Spleen (tissue), 13 donors: ENCODE measurements at places on chromosomes 16 and 17. TPM values are rescaled to one million over a fixed set of nuclear protein-coding genes. Genes with fewer than 3 reads are reported as not detected.

SCIMP gene
- 102 TPM for total RNA-seq

- no peaks in the 10 kb centered on the region for H3K36me3 ChIP-seq
- no peak for DNase-seq
- H3K27me3 ChIP-seq, result peaks cover 10% of the 10 kb centered on the region
- H3K27ac ChIP-seq, result peak overlapping the region; percentile 16
- H3K4me1 ChIP-seq, result peaks cover 71% of the 10 kb centered on the region
These were observed 29.9 kb downstream of the ACTG1 start for GRCh38 chr17:81482673-81483072.

COG7 gene
- 19.0 TPM for total RNA-seq

USP43 gene
- 0.25 TPM for total RNA-seq

DNA sequence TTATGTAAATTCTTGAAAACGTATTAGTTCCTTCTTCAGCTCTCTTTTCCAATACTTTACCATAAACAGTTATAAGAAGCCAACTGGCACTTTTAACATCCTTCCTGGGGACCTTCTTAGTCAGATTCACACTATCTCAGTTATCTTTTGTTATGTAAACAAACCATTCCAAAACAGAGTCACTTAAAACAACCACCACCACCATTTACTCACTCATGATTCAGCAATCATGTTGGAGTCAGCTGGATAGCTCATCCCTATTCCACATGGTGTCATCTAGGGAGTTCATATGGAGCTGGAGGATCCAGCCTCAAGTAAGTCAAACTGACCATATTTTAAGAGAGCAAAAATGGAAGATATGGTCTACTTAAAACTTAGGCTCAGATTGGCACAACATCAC, 240.3 kb upstream of the IRX3 start:
- no peaks in the 10 kb centered on the region for H3K4me1 ChIP-seq
- no peak overlapping the region for H3K4me3 ChIP-seq
- DNase-seq, result no peak
- no peaks in the 10 kb centered on the region for H3K27me3 ChIP-seq
- H3K27ac ChIP-seq, result no peak overlapping the region
- H3K36me3 ChIP-seq, result no peaks in the 10 kb centered on the region

MEFV gene
- 17.1 TPM for total RNA-seq

DNA sequence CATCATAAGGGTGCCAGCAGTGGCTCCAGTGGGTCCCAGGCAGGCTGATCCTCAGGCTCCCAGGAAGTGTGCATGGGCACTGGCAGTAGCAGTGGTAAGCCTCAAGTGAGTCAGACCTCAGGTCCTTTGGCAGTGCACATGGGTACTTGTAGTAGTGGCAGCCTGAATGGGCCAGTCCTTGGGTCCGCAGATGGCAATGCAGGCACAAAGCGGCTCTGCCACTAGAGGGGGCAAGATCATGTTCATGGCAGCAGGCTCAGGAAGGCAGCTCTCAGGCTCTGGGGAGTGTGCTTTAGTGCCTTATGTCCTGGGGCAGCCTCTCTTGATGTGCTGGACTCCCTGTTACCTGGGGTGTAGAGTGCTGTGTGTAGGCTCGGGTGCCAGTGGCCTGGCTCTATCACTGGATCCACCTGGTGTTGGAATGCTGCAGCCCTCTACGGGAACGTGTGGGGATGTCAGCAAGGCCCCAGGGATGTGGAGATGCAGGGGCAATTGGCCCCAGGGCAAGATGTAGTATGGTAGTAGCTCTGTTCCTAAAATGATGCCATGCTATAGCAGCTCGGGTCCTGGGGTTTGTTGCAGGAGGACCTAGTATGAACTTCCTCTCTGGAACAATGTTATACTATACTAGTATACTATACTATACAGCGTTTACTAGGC, 11.0 kb downstream of the ACSM3 start:
- no peaks in the 10 kb centered on the region for H3K27me3 ChIP-seq
- H3K27ac ChIP-seq, result no peak overlapping the region
- no peaks in the 10 kb centered on the region for H3K4me1 ChIP-seq

DNA sequence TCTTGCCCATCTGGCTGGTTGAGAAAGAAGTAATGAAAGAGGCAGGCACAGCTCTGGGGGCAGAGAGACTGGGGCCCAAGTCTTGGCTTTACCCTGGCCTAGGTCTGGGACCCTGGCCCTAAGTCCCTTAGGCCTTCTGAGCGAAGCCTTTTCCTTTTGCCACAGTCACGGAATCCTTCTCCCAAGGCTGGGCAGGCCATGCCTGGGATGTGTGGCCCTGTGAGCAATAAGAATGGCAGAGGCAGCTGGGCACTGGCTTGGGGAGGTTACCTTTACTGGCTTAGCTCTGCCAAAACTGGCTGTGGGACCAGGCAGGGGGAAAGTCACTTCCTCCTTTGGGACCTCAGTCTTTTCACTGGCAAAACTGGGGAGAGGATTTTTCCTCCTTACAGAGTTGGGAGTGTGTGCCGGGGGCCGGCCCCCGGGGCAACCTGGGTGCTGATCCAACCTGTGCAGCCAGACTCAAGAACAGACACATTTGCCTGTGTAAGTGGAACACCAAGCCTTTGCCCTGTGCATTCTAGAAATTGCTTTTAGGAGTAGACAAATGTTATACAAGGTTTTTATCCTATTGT, 12.9 kb downstream of the FOXF1 start:
- DNase-seq, result peak; percentile 42
- H3K27me3 ChIP-seq, result peaks cover 28% of the 10 kb centered on the region
- no peak overlapping the region for H3K4me3 ChIP-seq
- H3K27ac ChIP-seq, result no peak overlapping the region

AIPL1 gene
- total RNA-seq, result not detected

KRTAP9-4 gene
- not detected for total RNA-seq

GRCh38 chr17:4573669-4574068, 10.7 kb upstream of the SMTNL2 start:
- H3K4me3 ChIP-seq, result no peak overlapping the region
- H3K4me1 ChIP-seq, result no peaks in the 10 kb centered on the region
- no peaks in the 10 kb centered on the region for H3K36me3 ChIP-seq
- no peaks in the 10 kb centered on the region for H3K27me3 ChIP-seq
- no peak overlapping the region for H3K27ac ChIP-seq

SLC47A1 gene
- total RNA-seq, result 5.4 TPM

DNA sequence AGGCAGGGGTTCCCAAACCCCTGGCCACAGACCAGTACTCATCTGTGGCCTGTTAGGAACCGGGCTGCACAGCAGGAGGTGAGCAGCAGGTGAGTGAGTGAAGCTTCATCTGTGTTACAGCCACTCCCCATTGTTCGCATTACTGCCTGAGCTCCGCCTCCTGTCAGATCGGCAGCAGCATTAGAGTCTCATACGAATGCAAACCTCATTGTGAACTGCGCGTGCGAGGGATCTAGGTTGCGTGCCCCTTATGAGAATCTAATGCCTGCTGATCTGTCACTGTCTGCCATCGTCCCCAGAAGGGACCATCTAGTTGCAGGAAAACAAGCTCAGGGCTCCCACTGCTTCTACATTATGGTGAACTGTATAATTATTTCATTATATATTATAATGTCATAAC, 25.1 kb upstream of the RMI2 start:
- H3K27me3 ChIP-seq, result no peaks in the 10 kb centered on the region
- no peak for DNase-seq
- H3K36me3 ChIP-seq, result no peaks in the 10 kb centered on the region
